ENCODE measurements at places on chromosomes 11 and 22. TPM values are rescaled to one million over a fixed set of nuclear protein-coding genes. Genes with fewer than 3 reads are reported as not detected.

DMC1 gene
- 1.5 TPM for total RNA-seq

SPCS2 gene
- 30.0 TPM for total RNA-seq

CDKN1C gene
- 4.8 TPM for total RNA-seq

TMEM151A gene
- total RNA-seq: under 0.01 TPM

FAM83F gene
- total RNA-seq: not detected

PANX2 gene
- 1.5 TPM for total RNA-seq

NTM gene
- 168 TPM for total RNA-seq

OR4C16 gene
- total RNA-seq: not detected

ROBO4 gene
- 0.46 TPM for total RNA-seq

PHETA2 gene
- total RNA-seq: 15.7 TPM

YDJC gene
- total RNA-seq: 8.3 TPM

KDM4E gene
- total RNA-seq: not detected

OR52D1 gene
- total RNA-seq: not detected

PNPLA5 gene
- total RNA-seq: not detected

CCDC188 gene
- 0.30 TPM for total RNA-seq

UCP2 gene
- 0.30 TPM for total RNA-seq

MPPED2 gene
- total RNA-seq: not detected

CALCA gene
- total RNA-seq: not detected

CBX6 gene
- total RNA-seq: 48.6 TPM

KCNA4 gene
- total RNA-seq: not detected

MMP8 gene
- total RNA-seq: 1.5 TPM

AGBL2 gene
- total RNA-seq: 2.0 TPM

SLC5A12 gene
- not detected for total RNA-seq

ST3GAL4 gene
- 35.2 TPM for total RNA-seq

ANO9 gene
- not detected for total RNA-seq
